Fibroblast of gingiva (primary cell): ENCODE measurements at places on chromosomes 13 and 19.

GRCh38 chr19:54035215-54036178 lies 28.2 kb downstream of the VSTM1 start:
- DNase-seq, result peak; percentile 86

- DNase-seq, result no peak
Measured at GRCh38 chr13:73162912-73163911, 104.4 kb downstream of the KLF5 start.

DNA sequence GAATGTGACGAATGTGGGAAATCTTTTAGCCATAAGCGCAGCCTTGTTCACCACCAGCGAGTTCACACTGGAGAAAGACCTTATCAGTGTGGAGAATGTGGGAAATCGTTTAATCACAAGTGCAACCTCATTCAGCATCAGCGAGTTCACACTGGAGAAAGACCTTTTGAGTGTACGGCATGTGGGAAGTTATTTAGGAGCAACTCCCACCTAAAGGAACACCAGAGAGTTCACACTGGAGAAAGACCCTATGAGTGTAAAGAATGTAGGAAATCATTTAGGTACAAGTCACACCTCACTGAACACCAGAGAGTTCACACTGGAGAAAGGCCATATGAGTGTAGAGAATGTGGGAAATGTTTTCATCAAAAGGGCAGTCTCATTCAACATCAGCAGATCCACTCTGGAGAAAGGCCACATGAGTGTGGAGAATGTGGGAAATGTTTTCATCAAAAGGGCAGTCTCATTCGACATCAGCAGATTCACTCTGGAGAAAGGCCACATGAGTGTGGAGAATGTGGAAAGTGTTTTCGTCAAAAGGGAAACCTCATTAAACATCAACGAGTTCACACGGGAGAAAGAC lies 7.6 kb downstream of the ZNF776 start:
- DNase-seq, result no peak

DNA sequence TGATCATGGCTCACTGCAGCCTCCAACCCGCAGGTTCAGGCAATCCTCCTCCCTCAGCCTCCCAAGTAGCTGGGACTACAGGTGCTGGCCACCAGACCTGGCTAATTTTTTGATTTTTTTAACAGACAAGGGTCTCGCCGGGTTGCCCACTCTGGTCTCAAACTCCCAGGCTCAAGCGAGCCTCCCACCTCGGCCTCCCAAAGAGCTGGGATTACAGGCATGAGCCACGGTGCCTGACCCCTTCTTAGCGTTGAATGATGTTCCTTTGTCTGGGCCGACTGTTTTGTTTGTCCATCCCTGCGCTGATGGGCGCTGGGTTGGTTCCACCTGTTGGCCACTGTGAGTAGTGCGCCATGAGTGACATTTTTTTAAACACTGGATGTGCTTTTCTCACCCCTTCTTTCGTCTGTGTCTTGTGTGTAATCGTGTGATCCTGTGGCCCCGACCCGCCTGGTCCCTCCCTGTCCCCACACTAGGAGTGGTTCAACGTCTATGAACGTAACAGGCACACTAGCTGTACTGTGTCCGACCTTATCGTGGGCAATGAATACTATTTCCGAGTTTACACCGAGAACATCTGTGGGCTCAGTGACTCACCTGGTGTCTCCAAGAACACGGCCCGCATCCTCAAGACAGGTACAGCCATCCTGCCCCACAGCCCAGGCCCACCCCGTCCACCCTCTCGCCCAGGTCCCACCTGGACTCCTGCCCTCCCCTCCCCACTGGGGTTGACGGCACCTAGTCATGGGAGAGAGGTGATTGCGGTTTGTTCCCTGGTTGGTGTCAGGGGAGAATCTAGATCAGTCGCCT lies 15.0 kb upstream of the EMC10 start:
- peak; percentile 54 for DNase-seq

- DNase-seq, result no peak
Measured at GRCh38 chr13:37216331-37216730, 110.9 kb upstream of the CSNK1A1L start.

DNA sequence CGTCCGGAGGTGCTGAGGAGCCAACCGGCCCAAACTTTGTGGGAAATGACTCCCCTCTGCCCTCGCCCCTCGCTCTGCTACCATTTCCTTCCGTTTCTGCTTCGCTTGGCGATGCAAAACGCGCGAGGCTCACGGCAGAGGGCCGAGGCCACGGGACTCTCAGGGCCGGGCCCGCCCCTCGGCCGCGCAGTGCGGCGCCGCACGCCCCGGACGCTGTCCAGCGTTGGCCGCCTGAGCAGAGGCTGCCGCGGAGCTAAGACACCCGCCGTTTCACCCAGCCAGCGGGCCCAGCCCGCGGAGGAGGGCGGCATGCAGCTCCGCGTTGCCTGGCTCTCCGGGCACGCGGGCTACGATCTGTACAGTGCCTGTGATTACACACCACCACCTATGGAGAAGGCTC lies 2.1 kb upstream of the ZNF578 start:
- no peak for DNase-seq

- DNase-seq, result no peak
Measured at GRCh38 chr19:3270902-3271301, 46.4 kb downstream of the CELF5 start.

GRCh38 chr19:16824658-16825311 lies 4.4 kb upstream of the SIN3B start:
- no peak for DNase-seq

- DNase-seq, result no peak
Measured at GRCh38 chr13:97475011-97475410, 41.0 kb downstream of the RAP2A start.

GRCh38 chr13:49567491-49567890 lies 17.9 kb downstream of the RCBTB1 start:
- DNase-seq, result no peak

GRCh38 chr19:2970201-2970835 lies 7.0 kb upstream of the TLE6 start:
- DNase-seq, result peak; percentile 96

DNA sequence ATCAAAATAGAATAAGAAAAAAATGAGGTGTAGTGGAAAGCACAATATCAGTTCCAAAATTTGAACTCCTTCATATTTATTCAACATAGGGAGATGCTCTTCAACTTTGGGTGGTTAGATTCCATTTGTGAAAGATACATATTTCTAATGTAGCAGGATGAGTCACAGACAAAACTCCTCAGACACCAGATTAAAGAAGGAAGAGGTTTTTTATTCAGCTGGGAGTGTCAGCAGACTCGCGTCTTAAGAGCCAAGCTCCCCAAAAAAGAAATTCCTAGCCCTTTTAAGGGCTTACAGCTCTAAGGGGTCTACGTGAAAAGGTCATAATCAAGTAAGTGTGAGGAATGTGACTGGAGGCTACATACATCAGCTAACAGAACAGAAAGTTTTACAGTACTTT lies 6.8 kb upstream of the ZNF765 start:
- DNase-seq, result no peak

GRCh38 chr13:23922005-23922932 lies 25.0 kb upstream of the C1QTNF9B start:
- no peak for DNase-seq

DNA sequence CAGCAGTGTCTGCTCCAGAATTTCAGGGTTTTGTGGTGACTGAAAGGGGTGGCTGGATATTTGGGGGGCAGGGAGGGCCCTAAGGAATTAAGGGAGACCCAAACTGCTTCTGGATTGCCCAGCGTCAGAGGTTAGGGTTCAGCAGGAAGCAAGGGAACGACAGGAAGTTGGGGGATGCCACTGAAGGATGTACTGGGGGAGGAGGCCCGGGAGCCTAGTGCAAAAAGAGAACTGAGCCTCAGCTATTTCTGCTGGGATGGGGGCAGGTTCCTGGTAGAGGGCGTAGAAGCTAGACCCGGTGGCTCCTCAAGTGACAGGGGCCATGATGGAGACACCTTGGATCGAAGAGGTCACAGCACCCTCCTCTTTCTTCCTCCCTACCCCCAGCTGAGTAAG lies 1.1 kb downstream of the CYP2S1 start:
- no peak for DNase-seq

GRCh38 chr13:51639171-51639570 lies 54.9 kb downstream of the WDFY2 start:
- no peak for DNase-seq

GRCh38 chr13:25167382-25168174 lies 4.5 kb downstream of the AMER2 start:
- DNase-seq, result no peak

DNA sequence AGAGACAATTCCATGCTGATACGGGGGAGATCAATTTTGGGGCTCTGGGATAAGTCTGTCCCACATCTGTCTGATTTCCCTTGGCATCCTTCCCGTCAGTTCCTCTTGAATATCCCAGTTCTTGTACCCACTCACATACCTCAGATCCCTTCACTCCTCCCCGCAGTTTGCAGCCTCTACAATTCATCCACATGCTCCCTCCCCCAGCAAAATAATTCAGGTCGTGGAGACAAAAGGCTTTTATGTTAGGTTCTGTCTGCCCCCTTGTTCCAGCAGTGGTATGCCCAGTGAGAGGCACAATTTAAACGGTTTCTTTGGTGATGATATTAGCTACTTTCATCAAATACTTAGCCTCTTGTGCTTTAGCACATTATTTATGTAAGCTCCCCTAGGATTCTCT lies 9.6 kb downstream of the RPS16 start:
- DNase-seq, result no peak

- no peak for DNase-seq
Measured at GRCh38 chr19:990119-990571, 6.0 kb downstream of the WDR18 start.

DNA sequence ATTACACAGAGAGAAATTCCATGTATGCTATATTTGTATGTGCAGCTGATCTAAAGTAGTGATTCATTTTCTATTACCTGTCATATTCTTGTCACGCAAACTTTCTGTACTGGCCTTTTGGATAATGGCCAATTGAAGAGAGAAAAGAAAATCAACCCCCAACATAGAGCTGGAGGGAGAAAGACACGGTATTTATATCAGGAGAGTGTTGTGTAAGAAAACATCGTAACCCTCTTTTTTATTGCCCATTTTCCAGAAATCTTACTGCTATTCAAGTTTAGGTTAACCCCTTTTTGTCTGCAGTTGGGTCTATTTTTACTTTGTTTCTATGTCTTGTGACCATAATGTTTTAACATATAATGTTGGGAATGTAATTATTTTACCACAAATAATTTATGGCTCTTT lies 27.9 kb downstream of the DGKH start:
- no peak for DNase-seq

DNA sequence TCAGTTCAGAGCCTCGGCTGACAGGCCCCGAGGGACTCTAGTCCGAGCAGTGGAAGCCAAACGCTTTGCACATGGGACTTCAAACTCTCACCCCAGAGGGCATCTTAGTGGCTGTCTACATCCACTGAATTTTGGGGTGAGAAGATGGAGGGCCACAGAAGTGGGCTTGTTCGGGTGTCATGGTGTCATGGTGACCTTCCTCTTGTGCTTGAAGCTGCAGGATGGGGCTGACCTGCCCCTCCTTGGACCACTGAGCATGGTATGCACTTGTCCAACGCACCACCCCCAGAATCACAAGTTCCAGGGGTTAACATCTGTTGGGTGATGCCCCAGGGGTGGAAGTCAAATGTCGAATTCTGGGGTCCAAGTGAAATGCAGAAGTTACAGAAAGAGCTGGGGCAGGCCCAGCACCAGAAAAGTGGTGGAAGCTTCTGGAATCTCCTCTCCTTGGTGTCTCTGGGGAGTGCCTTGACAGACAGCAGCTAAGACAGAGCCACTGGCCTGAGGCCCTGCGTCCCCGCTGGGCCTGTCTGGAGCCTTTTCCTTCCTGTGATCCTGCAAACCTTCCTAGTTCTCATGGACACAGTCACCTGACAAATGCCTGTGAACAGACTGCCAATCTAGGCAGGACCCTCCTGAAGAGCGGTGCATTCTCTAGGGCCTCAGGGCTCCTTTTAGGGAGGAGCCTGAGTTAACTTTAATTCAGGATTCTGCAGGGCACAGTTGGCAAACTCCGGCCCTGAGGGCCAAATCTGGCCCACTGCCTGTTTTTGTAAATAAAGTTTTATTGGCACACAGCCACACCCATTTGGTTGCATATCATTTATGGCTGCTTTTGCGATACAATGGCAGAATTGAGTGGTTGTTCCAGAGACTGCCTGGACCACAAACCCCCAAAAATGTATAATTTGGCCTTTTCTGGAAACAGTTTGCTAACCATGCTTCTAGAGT lies 65.1 kb upstream of the RANBP3 start:
- no peak for DNase-seq

DNA sequence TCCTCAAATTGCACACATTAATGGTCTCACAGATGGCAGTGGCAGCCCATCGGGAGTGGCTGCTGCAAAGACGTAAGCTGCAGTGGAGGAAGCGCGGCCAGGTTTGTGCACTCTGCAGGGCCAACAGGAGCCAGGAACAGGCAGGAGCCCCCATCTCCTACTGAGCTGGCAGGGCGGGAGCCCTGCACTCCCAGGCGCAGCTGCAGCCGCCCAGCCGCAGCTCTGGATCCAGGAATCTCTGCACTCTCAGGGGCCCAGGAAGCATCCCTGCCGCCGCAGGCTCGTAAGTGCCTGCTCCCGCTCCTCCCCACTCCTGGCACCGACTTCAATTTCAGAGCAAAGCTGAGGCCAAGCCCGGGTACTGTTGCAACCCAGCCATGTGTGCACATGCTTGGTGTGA lies 37.5 kb downstream of the ANKRD27 start:
- DNase-seq, result no peak

DNA sequence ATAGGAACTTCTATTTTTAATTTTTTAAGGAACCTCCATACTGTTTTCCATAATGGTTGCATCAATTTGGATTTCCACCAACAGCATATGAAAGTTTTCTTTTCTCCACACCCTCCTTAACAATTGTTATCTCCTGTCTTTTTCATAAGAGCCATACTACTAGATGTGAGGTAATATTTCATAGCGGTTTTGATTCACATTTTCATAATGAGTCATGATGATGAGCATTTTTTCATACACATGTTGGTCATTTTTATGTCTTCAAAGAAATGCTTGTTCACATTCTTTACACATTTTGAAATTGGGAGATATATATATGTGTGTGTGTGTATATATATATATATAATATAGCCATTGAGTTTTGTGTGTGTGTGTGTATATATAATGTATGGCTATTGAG lies 420.3 kb upstream of the PCDH9 start:
- DNase-seq, result no peak

DNA sequence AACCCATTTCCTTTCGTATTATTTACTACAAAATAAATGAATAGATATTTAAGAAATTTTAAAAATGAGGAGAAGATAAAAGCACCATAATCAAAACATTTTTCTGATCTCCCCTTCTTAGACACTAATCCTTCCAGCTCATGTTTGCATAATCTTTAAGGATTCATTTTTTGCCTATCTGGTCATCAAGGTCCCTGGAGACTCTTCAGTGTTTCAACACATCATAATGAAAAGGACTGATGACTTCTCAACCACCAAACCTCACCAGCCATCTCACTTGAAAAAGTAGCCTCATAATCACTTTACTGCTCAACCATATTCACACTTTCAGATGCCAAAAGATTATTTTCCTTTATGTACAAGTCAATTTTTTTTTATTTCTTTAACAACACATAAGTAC lies 80.1 kb downstream of the DCLK1 start:
- peak; percentile 4 for DNase-seq

- no peak for DNase-seq
Measured at GRCh38 chr13:106455190-106455589, 80.3 kb downstream of the EFNB2 start.

GRCh38 chr19:3790941-3791340 lies 4.8 kb upstream of the MATK start:
- DNase-seq, result no peak
